AG04450 (cell line): ENCODE measurements at places on chromosomes 7 and 10.

GRCh38 chr10:6050801-6051445 is 11.2 kb downstream of the IL2RA start:
- peak; percentile 7 for DNase-seq

DNA sequence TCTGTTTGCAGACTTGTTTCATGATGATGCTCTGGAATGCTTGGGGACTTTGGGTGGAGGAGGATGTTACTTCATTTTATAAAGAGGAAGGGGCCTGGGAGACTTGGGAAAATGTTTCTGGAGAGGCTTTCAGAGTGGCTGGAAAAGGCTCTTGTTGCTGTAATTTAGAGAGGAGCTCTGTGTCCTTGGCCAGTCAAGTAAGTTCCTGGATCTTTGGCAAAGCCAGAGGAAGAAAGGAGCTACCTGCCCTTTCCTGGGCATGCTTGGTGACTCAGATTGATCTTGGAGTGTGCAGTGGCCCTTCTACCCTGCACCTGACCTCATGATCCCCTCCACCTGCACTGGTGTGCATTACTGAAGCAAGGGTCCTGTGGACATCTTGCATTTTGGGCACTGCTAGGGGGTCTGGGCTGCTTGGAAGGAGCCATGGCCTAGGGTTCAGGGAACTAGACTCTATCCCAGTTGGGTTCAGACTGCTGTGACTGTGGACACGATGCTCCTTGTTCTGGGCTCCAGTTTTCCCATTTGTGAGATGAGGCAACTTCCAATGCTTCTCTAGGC is 56.1 kb downstream of the ADCYAP1R1 start:
- no peak for DNase-seq

DNA sequence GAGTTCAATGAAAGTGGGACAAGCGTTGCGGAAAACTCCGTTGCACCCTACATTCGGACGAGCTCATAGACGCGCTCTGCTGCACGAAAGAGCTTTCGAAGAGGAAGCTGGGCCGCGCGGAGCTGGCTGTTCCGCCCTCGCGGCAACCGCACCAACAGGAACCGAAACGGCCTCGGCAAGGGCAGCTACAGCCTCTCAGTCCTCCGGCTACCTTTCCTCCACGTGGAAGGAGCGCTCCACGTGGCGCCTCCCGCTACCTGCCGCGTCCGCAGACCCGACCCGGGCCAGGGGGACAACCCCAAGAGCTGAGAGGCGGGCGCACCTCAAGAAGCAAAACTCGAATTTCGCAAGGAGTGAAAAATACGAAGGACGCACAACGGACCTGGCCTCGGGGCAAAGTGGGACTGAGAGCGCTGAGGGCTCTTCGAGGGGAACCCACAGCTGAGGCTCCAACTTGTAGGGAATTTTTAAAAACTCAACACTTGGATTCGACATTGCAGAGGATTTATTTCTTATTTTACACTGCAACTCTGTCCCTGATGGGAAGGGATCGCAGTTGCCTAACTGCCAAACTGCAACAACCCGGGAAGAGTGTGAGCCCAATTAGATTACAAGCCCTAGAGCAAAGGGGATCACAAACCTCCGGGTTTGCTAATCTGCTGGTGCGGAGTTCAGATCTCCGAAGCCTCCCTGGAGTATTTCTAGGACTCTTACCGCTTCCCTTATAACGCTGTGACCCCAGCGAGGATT is 1.4 kb downstream of the HPSE2 start:
- no peak for DNase-seq

- no peak for DNase-seq
Observed at GRCh38 chr10:6207658-6208057, 4.9 kb downstream of the PFKFB3 start.

DNA sequence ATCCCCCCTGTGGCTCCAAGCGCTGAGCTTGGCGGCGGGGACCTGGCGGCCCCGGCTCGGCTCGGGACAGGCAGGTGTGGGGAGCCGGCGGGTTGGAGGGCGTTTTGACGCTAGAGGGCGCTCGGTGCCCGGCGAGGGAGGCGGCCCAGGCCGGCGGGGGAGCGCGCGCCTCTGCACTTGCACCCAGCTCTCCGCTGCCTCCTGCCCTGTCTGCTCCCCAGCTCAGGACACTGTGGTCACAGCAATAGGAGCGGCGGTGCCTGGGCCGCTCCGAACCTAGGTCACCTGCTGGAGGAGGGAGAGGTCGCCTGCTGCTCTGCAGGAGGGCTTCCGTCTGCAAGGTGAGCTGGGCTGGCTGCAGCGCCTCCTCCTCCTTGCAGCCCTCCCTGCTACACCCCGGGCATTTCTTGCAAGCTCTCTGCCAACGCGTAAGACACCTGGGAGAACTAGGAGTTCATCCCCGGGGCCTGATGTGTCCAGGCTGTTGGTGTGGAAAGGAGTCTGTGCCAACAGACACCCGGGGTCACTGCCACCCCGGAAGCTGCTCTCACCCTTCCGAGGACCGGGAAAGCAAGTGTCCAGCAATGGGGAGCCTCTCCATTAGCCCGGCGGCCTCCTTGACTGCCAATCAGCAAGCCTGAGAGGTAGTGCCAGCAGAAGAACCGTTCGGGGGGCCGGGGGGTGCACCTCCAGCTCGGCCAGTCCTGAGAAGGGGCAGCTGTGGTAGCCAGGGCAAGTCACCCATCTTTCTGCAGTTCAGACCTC is 620.4 kb downstream of the GALNT17 start:
- no peak for DNase-seq

DNA sequence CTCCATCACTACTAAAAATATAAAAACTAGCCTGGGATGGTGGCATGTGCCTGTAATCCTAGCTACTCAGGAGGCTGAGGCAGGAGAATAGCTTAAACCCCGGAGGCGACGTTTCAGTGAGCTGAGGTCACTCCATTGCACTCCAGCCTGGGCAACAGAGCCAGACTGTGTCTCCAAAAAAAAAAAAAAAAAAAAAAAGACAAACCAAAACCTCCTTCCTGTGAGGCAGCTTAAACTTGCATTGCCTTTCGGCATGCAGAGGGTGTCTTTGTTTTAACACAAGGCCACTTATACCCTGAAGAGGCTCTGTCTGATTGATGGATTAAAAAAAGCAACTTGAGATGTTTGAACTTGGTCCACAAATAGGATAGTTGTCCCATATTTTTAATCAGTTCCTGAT is 128.4 kb upstream of the RSU1 start:
- DNase-seq, result no peak

GRCh38 chr10:62614389-62615157 is 189.9 kb upstream of the ADO start:
- DNase-seq, result no peak

DNA sequence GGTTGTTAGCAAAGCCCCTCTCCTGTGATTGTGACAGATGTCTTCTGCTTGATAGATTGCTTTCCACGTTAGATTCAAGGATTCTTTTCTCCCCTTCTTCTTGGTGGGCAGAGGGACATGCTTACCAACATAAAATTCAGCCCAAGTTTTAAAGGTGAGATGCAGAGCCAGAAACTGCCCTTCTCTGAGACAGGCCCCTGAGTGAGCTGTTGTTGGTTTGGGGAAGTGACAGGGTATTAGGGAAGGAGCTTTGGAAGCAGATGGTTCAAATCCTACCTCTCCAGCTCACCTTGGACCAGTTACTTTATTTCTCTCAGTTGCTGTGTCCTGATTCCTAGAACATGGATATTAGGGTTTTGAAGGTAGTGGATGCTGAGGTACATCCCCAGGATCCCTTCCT is 53.0 kb downstream of the SORCS3 start:
- DNase-seq, result no peak

GRCh38 chr10:116098411-116099022 is 174.5 kb downstream of the GFRA1 start:
- DNase-seq, result no peak

- DNase-seq, result no peak
Observed at GRCh38 chr7:2644562-2645273, 12.9 kb downstream of the TTYH3 start.

DNA sequence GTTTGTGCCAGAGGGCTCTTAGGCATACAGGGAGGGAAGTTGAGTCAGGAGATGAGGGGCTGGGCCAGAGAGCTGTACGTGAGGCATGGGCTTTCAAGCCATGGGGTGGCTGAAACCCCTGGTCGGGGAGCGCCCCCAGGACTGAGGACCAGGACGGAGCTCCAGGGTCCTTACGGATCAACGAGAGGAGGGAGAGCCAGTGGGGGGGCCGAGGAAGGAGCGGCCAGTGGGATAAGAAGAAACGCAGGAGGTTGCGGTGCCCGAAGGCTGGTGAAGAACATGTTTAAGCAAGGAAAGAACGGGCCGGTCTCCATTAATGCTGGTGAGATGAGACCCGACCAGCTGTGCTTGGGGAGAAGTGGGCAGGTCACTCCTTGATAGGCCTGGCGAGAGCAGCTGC is 43.6 kb upstream of the BHLHA15 start:
- DNase-seq, result no peak

DNA sequence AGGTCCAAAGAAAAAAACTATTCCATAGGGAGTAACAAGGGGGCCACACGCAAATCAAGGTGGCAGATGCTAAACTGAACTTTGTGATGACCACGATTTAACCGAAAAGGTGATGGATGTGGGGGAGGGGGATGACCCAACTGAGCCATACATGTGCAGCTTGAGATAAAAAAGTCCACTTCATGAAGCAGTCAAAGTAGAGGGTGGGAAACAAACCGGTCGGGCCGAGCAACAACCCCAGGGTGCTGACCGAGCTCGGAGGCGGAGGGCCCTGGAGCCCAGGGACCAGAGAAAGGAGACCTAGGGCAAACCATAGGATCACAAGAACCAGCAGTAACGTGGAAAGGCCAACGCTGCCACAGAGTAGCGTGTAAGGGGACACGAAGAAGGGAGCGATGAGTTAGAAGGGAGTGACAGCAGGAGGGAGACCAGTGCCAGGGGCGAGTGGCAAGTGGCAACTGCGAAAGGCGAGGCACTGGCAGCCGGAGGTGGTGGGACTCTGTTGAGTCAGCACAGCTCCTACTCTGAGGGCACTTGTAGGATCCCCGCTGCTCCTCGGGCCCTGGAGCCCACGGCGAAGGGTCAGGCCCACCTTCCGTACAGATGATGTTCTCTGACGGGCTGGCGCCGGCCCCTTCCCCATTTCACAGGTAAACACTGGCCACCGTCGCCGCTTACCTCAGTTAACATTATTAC is 540 bp downstream of the SNX13 start:
- DNase-seq, result no peak

DNA sequence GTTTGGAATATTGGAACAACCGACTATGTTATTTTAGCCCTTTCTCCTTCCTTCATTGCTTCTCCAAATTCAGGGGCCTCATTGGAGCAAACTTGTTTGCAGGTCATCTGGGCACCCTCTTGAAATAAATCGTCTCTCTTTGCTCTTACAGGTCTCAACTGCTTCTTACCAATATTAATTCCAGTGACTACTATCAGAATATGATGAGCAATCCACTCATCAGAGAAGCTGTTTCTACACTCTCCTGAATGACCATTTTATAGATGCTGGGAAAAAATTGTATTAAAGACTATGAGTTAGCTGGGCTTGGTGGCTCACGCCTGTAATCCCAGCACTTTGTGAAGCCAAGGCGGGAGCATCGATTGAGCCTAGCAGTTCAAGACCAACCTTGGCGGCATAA is 12.5 kb upstream of the HNRNPF start:
- no peak for DNase-seq

- DNase-seq, result no peak
Observed at GRCh38 chr10:27319752-27320431, 79.3 kb upstream of the ACBD5 start.

- no peak for DNase-seq
Observed at GRCh38 chr7:2953099-2953498, 90.6 kb downstream of the CARD11 start.

DNA sequence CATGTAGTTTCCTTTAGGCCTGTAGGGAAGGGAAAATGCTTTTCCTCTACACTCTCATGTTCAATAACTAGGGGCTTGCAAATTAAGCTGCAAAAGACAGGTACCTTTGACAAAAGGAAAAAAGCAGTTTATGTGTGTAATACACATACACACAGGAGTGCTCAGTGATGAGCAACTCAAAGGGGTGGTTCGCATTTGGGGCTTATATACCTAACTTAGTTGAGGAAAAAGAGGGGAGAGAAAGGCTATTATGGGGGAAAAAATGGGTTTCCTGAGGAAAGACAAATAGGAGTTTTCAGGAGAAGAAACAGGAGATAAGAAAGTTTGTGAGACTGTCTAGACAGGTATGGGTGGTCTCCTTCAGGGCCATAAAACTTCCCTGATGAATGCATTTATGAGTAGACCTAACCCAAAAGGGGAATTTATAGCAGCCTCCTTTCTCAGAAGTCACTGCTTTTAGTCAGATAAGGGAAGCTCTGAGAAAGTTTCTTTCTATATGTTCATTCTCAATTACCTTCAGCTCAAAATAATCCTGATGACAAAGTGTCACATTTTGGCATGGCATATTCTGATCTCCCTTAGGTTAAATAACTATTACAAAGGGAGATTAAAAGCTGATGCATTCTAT is 55.2 kb upstream of the EZH2 start:
- DNase-seq, result no peak

GRCh38 chr10:8260645-8261044 is 206.2 kb downstream of the GATA3 start:
- no peak for DNase-seq

DNA sequence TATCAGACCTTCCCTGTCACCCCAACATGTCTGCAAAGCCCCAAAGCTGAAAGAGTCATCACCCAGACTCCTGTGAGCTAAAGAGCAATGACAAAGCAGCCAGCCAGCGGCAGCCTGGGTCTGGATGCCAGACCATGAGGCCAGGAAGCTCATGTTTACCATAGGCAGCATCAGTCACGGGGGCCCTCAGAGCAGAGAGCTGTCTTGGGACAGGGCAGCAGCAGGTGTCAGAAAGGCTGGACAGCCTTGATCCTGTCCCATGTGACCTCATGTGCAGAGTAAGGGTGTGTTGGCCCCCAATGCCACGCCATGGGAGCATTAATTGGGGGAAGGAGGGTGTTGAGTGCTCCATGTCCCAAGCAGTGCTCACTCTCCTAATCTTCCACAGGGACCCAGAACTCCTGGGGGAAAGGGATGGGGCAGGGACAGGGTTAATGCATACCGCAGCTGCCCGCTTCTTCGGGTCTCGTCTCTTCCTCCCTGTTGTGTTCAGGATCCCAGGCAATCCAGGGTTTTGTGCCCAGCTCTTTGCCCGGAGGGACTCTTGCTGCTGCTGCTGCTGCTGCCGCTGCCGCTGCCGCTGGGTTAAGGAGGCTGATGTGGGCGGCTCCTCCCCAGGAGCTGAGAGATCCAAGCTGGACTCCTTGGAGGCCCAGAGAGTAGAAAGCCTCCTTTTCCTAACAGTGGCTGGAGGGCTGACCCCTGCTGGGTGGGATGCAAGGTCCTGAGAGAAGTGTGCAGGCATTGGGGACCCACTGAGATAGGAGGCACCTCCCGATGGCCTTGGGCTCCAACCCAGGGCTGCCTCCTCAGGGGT is 7.1 kb downstream of the CCDC201 start:
- no peak for DNase-seq

- DNase-seq, result no peak
Observed at GRCh38 chr10:95560278-95561176, 644 bp downstream of the SORBS1 start.

DNA sequence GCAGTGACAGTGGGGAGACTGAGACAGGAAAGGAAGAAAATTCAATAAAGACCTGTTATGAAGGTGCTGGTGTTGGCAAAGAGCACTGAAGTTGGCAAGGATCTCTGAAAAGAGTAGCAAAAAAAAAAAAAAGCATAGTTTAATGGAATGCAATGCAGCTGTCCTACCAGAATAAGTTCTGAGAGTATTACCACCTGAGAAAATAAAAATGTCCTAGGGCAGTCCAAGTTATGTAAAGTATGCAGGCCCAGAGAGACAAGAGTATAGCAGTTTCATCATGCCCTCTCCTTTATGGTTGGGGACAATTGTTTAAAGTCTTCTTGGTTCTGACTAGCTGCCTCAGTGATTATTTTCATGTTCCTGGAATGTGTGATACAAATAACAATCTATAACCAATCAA is 1092.8 kb downstream of the SORCS3 start:
- DNase-seq, result no peak

- peak; percentile 70 for DNase-seq
Observed at GRCh38 chr7:79317728-79318127, 135.7 kb downstream of the MAGI2 start.
